ENCODE measurements at places on chromosomes 1 and 21.

DNA sequence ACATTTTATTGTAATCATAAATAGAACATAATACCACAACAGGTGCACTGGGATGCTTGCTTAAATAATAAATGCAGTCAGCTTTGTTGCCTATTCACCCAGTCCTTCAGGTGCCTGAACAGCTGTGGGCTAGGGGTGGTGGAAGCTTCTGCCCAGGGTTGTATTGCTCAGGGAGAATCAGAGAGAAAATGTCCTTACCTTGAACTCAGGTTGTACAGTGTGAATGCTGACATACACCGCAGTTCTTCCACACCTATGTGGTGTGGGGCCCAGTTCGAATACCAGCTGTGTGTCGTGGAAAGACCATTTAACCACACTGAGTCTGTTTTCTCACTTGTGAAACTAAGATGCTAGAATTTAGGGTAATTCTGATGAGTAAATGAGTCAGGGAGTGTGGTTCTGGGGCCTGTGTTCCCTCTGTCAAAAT is 115.7 kb upstream of the ATP1A1 start:
- DNase-seq, result no peak

- DNase-seq, result no peak
Observed at GRCh38 chr1:119220991-119221390, 80.5 kb upstream of the WARS2 start.

GRCh38 chr21:16116798-16117197 is 387.0 kb downstream of the USP25 start:
- no peak for DNase-seq

GRCh38 chr1:189607477-189608096 is 870.1 kb downstream of the BRINP3 start:
- DNase-seq, result no peak

- no peak for DNase-seq
Observed at GRCh38 chr1:47441450-47442106, 3.7 kb downstream of the FOXD2 start.

DNA sequence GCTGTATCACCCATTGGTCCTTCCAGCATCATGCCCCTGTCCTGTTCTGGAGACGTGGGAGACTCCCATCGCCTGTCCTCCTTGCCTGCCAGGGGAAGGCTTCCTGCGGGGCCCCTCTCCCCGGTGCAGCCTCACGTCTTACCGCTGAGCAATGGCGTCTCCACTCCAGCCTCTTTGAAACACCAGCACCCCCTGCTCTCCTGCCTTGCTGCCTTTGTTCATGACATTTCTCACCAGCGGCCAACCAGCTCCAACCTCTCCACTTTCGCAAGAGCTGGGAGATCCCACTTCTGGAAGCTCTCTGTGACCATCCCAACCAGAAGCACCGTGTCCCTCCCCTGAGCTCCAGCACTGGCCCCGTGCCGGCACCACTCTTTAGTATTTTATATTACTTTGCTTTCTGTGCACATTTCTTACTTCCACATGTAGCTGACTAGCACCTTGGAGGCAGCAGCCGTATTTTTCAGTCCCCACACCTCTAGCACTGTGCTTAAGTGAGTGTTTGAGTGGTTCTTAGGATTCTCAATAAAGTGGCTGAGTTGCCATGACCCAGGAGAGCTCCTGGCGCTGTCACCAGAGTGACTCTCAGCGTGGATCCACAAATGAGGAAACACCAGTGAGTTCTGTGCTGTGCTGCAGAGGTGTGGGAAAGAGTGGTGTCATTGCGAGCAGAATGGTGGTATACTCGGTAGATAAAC is 83.5 kb downstream of the ATP5PO start:
- no peak for DNase-seq

Measured in NCI-H2081 treated with DMSO at 0.1 percent for 48 hours (cell line).